NCI-H510A treated with DMSO at 0.1 percent for 48 hours (cell line): ENCODE measurements at places on chromosomes 4 and X.

DNA sequence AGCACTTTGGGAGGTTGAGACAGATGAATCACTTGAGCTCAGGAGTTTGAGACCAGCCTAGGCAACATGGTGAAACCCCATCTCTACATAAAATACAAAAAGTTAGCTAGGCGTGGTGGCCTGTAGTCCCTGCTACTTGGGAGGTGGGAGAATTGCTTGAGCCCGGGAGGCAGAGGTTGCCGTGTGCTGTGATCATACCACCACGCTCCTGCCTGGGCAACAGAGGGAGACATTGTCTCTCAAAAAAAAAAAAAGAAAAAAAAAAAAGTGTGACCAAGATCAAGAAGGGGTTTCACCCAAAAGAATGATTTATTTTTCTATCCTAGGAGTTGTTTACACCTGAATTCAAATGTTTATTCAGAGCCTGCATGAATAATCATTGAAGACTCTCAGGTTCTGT is 572.4 kb upstream of the GALNT7 start:
- no peak for DNase-seq

DNA sequence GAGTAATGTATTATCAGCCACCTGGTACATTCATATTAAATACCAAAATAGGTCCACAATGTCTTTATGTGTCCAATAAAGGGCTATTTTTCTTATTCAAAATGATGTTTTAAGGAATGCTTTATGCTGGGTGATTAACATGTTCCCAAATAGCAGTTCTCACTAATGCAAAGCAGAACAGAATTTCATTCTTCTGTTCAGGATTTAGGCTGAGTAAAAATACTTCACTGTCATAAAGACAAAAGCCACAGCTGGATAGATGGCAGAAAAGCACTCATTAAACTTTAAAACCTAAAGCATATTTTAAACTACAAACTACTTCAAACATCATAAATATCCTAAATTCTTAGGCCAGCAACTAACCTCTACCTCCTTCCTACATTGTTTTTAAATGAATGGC is 244.0 kb downstream of the TMA16 start:
- no peak for DNase-seq

DNA sequence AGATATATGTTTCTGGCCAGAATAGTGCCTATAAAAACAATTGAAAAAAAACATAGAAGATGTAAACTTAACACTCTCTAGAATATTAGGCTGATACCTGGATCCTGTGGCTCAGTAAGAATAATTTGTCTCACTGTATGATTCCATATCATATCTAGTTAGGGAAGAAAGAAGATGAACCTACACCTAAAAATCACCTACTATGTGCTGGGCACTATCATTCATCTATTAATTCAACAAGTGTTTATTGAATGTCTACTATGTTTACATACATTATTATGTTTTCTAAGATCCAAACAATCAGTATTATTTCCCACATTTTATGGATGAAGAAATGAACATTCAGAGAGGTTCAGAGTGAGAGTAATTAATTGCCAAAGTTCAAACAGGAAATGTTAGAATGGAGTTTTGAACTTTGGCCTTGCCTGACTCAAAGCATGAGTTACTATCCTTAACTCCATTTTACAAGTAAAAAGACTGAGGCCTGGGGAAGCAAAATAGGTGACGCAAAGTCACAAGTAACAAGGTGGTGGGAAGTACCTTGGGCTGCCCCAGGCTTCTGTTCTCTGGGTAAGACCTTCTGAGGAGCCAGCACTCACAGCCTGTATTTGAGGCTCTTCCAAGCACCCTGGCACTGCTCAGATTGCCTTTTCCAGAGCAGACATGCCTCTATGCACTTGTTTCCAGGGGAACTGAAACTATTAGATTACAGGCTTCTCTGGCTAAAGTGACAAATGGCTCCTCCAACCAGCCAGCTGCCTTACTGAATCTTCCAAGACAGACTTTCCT is 111.1 kb upstream of the ACSL4 start:
- no peak for DNase-seq

GRCh38 chr4:145951931-145952330 is 13.3 kb upstream of the ZNF827 start:
- no peak for DNase-seq

DNA sequence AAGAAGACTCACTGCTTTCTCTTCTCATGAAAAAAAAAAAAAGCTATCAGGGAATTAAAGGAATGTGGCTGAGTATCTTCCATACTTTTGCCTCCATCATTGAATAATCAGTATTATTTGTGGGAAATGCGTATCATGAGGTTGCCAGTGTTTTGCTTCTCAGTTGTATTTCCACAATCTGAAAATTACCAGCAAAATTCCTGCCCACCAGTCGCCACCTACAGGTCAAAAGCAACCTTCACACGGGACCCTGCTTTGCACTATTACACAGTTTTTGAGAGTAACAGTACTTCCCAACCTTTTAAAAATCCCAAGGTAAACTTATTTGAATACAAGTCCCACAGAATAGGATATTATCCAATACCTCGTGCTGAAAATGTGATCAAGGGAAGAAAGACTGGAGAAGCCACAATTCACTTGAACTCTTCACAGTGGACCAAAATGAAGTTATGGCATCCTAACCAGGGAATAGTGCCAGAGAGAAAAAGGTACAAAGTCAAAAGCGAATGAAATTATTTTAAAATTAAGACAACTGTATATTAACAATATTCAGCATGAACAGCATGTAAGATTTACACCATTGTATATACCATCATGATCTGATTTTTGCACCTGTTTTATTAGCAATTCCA is 30.4 kb downstream of the PGRMC1 start:
- DNase-seq = no peak

DNA sequence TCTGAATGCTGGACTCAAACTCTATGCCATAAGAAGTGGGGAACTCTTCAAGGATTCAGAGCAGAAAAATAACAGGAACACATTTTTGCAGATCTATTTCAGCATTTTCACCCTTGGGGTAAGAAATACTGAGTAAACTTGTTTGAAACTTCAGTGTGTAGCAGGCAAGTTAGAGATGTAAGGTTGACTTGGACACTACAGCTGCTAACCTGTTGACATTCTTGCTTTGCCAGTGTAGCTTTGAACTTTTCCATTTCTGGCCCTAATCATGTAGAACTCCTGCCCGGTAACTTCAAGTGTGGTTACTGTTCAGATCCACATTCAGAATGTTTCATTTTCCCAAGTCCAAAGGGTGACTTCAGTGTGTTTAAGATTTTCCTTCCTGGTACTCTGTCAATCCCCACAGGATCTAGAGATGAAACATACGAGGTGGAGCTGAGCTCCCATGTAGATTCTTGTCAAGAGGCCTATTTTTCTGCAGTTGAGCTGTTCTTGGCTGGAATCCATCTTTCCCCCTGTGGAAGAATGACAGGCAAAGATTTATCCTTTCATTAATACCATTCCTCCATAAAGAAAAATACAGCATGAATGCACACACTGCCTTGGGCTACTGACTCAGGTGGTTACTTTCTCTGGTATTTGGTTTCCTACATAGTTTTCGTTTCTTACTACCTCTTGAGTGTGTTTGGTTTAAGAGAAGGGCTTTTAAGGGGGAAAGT is 34.1 kb downstream of the FHDC1 start:
- DNase-seq = no peak

DNA sequence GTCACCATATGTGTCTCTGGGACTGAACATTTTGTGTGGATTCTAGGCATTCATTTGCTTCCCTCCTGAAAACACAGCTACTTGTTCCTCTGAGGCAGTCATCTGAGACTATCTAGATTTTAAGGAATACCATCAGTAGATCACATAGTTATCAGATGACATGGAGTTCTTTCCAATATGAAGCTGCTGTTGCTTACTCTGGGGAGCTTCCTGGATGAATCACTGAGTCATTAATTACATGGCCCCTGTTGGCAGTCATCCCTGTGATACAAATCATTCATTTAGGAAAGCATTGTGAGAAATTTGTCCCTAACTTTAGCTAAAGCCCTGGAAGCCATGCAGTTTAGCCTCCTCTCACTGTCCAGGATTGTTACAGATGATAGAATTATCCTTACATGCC is 98.2 kb upstream of the ARSJ start:
- no peak for DNase-seq

GRCh38 chrX:115449742-115450141 is 111.2 kb upstream of the PLS3 start:
- no peak for DNase-seq

DNA sequence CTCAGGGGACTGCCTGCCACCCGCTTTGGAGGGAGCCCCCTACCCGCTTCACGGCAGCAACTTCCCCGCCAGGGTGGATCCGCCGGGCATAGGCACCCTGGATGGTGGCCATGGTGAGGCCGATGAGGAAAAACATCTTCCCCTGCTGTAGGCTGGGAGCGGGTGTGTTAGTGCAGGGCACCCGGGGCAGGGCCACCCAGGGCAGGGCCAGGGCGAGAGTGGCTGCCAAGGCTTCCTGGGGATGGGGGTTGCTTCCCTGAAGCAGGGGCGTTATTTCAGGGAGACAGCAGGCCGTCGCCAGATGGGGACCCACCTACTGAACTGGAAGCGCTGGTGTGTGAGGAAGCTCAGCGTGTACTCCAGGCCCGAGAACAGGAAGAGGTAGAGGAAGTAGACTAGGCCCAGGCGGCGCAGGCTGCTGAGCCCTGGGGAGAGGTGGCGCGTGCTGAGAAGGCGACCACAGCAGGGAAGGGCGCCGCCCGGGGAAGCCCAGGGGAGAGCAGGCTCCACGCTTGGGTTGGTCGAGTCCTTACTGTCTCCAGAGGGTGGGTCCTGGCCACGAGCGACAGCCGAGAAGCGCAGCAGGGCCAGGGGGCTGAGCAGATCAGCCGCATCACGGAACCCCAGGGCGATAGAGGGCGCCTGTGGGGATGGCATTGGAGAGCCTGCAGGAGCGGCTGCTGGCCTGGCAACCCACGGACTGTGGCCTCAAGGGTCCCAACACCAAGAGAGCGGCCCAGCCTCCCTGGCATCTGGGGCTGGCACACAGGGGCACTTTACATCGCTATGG is 31.5 kb downstream of the NOP14 start:
- DNase-seq = no peak

DNA sequence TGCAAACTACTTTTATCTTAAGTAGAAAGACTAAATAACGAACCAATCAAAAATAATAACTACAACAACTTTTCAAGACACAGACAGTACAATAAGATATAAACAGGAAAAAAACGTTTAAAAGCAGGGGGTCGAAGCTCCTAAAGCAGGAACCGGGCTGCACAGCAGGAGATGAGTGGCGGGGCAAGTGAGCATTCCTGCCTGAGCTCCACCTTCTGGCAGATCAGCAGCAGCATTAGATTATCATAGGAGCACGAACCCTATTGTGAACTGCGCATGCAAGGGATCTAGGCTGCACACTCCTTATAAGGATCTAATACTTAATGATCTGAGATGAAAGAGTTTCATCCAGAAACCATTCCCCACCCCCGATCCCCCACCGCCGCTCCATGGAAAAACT is 146.2 kb downstream of the TEX11 start:
- DNase-seq = no peak

DNA sequence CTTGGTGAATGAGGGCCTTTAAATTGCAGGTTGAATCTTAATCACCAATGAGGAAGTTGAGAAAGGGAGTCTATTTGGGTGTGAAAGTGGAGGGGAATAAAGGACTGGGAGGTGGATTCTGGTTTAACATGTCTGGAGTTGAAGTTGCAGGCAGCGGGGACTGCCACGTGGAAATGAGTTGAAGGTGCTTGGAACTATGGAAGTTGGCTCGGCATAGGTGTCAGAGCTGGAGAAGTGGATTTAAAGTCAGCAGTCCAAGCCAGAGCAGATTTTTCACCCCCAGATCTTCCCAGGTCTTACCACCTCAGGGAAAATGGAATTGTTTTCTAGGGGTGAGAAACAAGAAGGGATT is 44.9 kb downstream of the TIGD4 start:
- DNase-seq = no peak

- no peak for DNase-seq
Observed at GRCh38 chrX:38881066-38881465, 79.8 kb downstream of the MID1IP1 start.

GRCh38 chr4:151702256-151702655 is 58.6 kb downstream of the GATB start:
- DNase-seq = no peak

GRCh38 chr4:158769175-158769921 is 522 bp downstream of the FNIP2 start:
- peak; percentile 31 for DNase-seq

- no peak for DNase-seq
Observed at GRCh38 chrX:111375747-111376146, 36.2 kb downstream of the DCX start.

DNA sequence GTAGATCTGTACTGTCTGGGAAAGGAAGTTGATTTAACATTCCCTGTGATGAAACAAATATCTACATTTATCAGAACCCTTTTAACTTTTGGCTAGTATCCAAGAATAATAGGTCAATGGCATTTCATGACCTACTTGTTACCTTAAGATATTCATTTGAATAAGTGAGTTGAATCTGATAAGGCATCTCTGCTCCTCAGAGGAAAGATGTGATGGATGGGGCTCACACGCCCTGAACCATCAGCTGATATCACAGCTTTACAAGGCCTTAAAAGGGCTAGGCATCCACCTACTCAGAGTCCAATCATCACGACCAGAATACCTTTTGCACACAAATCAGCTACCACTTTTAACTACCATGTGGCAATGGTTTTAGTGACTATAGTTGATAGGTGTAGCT is 90.2 kb upstream of the PDLIM3 start:
- DNase-seq = no peak

- DNase-seq = no peak
Observed at GRCh38 chr4:24180586-24180985, 290.7 kb upstream of the PPARGC1A start.

GRCh38 chr4:180650273-180650672 is 1592.9 kb upstream of the TENM3 start:
- DNase-seq = no peak
